Left lung (tissue), 14 donors: ENCODE measurements at places on chromosomes 1 and 21. TPM values are rescaled to one million over a fixed set of nuclear protein-coding genes. Genes with fewer than 3 reads are reported as not detected.

DNA sequence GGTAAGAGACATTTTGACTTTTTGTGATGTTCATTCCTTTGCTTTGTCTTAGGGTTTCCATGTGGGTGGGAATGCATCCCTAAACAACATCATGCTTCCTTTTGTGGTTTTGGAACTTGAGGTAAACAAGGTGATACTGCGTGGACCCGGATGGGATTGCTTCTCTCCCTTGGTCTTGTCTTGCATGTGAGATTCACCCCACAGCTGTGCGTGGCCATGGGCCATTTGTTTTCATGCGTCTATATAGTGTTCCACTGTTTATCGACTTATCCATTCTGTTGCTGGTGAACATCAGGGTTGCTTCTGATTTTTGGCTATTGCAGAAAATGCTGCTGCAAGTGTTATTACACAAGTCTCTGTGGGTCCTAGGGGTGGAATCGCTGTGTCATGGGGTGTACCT is 21.1 kb downstream of the CRYAA start:
- no peaks in the 10 kb centered on the region for H3K27me3 ChIP-seq
- no peaks in the 10 kb centered on the region for H3K36me3 ChIP-seq
- no peak for DNase-seq
- no peak overlapping the region for H3K4me3 ChIP-seq
- no peak overlapping the region for H3K27ac ChIP-seq
- no peaks in the 10 kb centered on the region for H3K4me1 ChIP-seq

DNA sequence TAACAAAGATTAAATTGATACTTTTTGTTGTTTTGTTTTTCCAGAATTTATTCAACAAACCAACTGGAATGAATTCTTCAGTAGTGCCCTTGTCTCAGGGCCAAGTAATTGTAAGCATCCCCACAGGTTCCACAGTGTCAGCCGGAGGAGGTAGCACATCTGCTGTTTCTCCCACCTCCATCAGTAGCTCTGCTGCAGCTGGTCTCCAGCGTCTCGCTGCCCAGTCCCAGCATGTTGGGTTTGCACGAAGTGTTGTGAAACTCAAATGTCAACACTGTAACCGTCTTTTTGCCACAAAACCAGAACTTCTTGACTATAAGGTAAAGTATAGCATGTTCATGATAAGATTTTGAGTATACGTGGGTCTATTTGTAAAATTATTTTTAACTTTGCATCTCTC is 118.5 kb downstream of the ZMYM4 start:
- no peak overlapping the region for H3K4me3 ChIP-seq
- no peaks in the 10 kb centered on the region for H3K4me1 ChIP-seq
- no peak for DNase-seq
- H3K27ac ChIP-seq = no peak overlapping the region
- H3K27me3 ChIP-seq = no peaks in the 10 kb centered on the region

- H3K4me3 ChIP-seq = no peak overlapping the region
- no peaks in the 10 kb centered on the region for H3K27me3 ChIP-seq
- H3K4me1 ChIP-seq = no peaks in the 10 kb centered on the region
- no peak overlapping the region for H3K27ac ChIP-seq
- no peak for DNase-seq
- H3K36me3 ChIP-seq = no peaks in the 10 kb centered on the region
Observed at GRCh38 chr1:96374076-96374762, 347.4 kb upstream of the PTBP2 start.

DNA sequence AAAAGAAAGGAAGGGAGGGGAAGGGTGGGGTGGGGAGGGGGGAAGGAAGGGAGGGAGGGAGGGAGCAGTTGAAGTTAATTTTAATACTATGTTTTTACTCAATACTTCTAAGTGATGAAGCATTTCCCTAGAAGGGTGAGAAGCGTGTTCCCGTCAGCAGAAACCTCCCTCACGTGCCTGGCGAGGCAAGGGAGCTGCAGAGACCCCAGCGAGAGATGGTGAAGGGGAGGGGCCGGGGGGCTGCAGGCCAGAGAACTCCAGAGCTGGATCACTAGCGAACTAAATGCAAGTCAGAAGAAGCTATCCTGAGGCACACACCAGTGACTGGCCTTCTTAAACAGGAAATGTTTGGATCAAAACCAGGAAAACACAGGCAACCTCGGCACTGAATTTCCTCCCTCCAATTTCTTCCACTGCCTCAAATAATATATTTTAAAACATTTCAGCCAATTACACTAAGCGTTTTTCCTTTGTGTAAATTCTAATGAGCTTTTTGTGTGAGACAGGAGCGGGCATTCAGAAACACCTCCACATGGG is 18.0 kb downstream of the WDR4 start:
- no peaks in the 10 kb centered on the region for H3K4me1 ChIP-seq
- H3K36me3 ChIP-seq = peaks cover 94% of the 10 kb centered on the region
- no peaks in the 10 kb centered on the region for H3K27me3 ChIP-seq
- DNase-seq = no peak
- no peak overlapping the region for H3K27ac ChIP-seq

The ZNF695 gene
- total RNA-seq = 0.13 TPM
